Smooth muscle cell of the umbilical artery (primary cell): ENCODE measurements at places on chromosomes 11 and 22. TPM values are rescaled to one million over a fixed set of nuclear protein-coding genes. Genes with fewer than 3 reads are reported as not detected.

TIMP3 gene
- total RNA-seq: 876 and 1,947 TPM in 2 replicates

VPS37C gene
- total RNA-seq: 10.4 and 15.4 TPM in 2 replicates

CCDC116 gene
- total RNA-seq: under 0.01 and 0.18 TPM in 2 replicates

CASTOR1 gene
- 11.5 and 15.4 TPM in 2 replicates for total RNA-seq

OR2AG2 gene
- 0.28 TPM in 1 of 2 replicates, not detected in the other for total RNA-seq

ROBO4 gene
- total RNA-seq: 0.30 and 0.46 TPM in 2 replicates

SYT8 gene
- total RNA-seq: not detected in 2 replicates

OR52E1 gene
- not detected in 2 replicates for total RNA-seq

VPREB1 gene
- total RNA-seq: not detected in 2 replicates

PLEKHB1 gene
- 1.2 and 1.4 TPM in 2 replicates for total RNA-seq

TREH gene
- not detected in 2 replicates for total RNA-seq

CD3D gene
- not detected in 2 replicates for total RNA-seq

CSTPP1 gene
- 14.3 and 21.1 TPM in 2 replicates for total RNA-seq

SMTNL1 gene
- not detected in 2 replicates for total RNA-seq

SYT7 gene
- total RNA-seq: 0.59 and 11.1 TPM in 2 replicates

GLYAT gene
- total RNA-seq: not detected in 2 replicates
